ENCODE measurements at places on chromosomes 1 and 21. TPM values are rescaled to one million over a fixed set of nuclear protein-coding genes. Genes with fewer than 3 reads are reported as not detected.

- no peak for DNase-seq
Observed at GRCh38 chr1:101992821-101993575, 3.7 kb downstream of the OLFM3 start.

DNA sequence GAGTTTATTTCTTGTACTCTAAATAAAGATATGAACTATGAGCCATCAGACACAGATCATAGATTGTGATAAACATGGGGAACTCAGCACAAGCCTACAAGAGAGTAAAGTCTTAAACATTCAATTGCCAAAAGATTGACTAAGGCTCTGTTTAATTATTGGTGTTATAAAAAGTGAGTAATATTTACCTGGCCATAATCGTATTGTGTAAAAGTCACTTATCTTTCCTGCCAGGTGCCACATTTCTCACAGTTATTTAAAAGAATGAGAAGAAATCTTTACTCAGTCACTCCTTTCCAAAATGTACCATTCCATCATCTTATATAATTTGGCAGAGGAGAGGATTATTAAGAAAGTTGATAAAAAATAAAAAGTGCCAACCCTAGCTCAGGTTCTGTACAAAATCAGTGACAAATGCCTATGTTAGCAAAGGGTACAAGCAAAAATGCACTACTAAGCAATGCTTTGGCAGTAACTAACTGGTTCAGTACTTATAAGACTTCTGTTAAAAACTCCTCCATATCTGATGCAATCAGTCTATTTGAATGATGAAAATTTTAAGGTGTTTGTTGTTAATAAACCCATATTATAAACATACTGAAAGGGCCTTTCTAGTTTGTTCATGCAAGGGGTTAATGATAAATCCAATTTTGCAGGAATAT lies 5.8 kb upstream of the NR5A2 start:
- no peak for DNase-seq

- DNase-seq, result peak; percentile 81
Observed at GRCh38 chr1:51288578-51288977, 41.8 kb downstream of the TTC39A start.

DNA sequence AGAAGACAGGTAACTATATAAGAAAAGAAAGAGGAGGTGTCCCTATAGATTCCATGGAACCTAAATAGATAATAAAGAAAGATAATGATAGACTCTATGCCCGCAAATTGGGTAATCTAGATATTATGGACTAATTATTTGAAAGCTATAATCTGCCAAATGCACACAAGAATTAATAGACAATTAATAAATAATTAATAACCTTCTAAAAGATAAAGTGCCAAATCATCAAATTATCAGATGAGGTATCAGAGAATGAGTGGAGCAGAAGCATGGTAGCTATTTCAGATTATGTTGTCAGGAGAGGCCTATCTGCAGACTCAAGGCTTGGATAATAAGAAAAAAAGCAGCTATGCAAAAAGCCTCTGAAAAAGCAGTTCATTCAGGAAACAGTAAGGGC lies 1120.8 kb downstream of the PLA2G4A start:
- DNase-seq, result no peak

DNA sequence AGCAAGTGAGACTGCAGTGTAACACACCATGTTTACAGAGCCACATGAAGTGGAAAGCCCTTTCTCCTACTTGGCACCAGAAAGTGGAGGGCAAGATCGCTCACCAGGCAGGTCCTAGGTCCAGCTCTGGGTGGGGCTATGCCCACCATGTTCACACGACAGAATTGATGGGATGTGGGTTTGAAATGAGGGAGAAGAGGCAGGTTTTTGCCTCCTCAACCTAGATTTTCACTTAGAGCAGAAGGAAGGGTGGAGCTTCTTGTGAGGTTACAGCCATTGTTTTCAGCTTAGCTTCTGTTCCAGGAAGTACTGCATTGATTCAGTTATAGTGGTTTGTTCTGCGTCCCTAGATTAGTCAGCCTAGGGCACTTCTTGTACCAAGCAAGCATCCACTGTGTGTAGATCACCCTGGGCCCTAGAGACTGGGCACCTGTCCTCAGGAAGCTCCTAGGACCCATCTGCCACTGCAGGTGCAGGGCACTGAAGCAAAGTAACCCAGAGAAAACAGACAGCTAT lies 2.3 kb downstream of the CD53 start:
- no peak for DNase-seq

GRCh38 chr1:212124690-212125582 lies 89.4 kb downstream of the DTL start:
- DNase-seq, result peak; percentile 59

DNA sequence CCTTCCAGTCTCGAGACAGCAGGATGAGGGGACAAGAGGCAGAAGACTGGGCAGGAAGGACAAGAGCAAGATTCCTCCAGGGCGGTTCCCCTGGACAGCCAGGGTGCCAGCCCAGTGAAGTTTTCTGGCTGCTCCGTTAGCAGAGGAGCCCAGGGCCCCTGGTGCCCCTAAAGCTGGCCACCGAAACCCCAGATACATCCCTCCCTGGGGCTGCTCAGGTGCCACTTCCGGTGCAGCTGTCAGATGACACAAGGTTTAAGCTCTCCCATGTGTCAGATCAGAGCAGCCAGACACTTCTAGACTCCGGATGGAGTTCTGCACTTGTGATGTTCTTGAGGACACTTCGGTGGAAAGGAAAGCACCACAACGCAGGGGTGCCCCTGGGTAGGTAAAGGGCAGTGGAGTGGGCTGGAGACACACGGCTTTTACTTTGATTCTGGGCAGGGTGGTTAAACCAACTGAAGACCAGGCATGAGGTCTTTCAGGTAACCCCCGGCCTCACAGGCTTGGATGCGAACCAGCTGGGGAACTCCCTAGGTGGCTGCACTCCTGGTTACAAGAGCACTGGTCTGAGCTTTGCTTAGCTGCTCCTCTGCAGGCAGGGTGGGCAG lies 85.7 kb downstream of the ITPKB start:
- no peak for DNase-seq

DNA sequence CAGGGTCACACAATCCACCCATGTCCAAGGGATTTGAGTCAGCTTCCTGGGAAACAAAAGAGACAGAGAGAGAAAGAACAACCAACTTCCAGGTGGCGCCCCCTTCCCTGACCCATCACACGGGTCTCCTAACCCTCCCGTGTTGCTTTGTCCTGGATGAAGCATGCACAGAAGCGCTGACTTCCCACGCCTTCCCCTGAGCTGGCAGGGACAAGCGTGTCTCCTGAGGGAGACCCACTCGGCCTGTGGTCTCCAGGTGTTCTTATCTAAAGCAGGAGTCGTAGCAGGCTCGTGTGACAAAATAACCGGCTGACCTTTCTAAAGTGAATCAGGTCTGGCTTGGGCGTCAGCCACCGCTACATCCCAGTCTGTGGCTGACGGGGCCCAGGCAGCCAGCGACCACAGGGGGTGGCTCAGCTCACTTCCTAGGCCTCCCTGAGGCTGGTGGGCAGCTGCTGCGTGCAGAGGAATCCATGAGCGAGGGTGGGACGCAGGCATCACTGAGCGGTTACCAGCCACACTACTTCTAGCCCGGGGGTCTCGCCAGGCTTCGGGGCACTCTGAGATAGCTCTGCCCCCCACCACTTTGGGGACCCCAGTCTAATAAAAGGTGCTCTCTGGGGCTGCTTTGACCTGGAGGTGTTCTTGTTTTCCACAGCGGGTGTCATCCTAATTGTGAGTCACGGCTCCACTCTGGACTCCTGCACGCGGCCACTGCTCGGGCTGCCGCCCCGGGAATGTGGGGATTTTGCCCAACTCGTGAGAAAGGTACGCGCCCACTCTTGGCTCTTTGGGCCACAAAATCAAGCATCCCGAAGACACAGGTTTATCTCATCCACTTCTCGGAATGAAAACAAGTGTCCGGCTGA lies 40.4 kb downstream of the UBASH3A start:
- DNase-seq, result no peak

DNA sequence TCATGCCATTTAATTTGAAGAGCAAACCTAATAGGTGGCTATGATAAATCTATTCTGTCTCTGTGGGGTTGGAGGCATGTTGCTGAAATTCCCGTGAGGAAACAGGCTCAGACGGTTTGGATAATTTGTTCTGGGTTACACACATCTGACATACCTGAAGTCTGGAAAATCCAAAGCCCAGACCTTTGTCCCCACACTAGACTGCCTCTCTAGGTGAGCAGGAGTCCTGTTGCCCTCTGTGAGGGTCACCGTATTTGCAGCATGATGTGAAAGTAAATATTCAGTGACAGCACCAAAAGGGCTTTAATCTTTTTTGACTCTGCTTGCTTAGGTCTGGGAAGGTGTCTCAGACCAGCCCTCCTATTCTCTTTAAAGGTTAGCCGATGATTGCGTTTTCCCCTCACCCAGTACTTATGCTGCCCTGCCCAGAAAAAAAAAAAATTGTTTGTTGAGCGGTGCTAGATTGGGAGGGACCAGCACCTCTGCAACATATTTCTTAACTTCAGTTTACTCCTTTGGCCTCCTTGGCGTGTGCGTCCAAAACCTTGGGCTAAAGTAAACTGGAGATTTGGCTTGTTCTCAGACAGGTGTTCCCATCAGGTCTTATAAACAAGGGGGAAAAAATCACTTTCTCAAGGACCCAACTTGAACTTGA lies 67.0 kb downstream of the CACHD1 start:
- peak; percentile 82 for DNase-seq

DNA sequence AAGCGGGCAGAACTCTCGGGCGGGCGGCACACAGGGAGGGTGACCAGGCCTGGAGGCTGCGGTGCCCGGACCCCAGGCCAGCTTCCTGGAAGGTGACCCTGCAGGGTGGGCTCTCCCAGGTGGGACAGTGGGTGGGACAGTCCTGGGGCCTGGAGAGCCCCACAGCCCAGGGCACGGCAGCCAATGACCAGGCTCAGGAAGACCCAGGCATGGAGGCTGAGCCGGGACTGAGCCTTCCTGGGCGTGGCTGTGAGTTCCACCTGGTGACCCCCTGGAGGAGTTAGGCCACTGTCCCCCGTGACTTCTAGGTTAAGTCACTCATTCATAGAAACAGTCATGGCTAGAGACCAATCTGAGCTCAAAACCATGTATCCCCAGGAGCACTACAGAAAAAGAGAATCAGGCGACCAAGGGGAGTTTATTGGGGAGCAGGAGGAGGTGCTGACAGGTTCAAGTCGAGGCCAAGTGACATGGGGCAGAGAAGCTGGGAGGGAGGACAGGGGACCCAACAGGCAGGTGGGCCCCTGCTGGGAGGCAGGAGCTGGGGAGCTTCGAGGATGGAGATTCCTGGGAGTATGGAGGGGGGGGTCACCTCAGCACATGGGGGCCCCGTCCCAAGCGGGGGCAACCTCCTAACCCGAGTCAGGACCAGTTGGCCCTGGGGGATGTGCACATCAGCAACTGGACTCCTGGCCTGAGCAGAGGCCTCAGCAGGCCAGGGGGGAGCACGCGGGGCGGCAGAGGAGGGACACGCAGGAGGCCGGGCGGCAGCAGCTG lies 1.2 kb downstream of the KRTAP10-5 start:
- no peak for DNase-seq

DNA sequence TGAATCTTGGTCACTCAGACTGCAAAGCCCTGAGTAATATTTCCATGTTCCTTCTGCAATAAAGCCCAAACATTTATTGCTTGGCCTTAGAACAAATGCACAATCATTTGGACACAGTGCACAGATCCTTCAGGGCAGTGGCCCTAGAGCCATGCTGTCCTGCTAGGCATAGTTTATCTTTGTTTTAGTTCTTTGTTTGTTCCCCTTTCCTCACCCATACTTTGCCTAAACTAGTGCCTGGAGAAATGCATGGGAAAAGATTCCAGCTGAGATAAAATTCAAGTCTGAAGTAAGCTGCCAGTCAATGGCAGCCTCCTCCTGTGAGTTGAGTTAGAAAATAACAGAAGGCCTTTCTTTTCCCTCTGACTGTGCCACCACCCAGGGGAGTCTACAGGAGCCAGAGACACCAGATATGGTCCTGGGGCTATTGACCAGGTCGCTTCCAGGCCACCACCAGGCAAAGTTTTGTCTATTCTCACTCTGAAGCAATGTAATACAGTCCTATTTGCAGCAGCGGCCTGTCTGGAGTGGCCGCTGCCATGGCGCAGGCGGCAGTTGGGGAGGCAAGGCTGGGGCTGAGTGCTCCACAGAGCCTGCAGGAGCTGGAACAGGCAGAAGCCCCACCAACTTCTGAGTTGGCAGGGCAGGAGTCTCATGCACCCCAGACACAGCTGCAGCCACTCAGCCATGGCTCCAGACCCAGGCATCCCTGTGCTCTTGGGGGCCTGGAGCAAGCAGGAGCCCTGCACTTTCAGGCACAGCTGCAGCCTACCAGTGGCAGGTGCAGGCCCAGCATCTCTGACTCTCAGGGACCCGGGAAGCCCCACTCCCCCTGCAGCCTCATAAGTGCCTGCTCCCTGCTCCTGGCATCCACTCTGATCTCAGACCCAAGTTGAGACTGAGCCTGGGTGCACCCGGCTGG lies 258.6 kb downstream of the GPATCH2 start:
- no peak for DNase-seq

GRCh38 chr1:99062192-99062591 lies 57.5 kb upstream of the PLPPR5 start:
- DNase-seq, result no peak

DNA sequence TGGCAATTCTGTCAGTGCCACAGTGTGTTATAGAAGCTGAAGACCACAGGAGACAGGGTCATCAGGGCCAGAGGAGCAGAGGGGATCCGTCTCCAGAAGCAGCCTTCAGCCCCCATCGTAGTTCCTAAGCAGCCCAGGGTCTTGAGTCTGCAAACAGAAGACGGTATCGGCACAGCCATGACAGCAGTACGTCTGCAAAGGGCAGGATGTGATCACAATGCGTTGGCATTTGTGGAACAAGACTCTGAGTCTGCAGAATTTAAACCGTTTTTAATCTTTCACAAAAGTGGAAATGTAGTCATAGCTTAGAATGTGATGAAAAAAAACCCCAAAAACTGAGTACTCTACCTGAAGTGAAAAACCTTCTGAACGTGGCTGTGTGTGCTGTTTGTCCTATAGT lies 44.0 kb upstream of the SCCPDH start:
- peak; percentile 19 for DNase-seq

- DNase-seq, result no peak
Observed at GRCh38 chr21:34129039-34129891, 55.9 kb downstream of the MRPS6 start.

DNA sequence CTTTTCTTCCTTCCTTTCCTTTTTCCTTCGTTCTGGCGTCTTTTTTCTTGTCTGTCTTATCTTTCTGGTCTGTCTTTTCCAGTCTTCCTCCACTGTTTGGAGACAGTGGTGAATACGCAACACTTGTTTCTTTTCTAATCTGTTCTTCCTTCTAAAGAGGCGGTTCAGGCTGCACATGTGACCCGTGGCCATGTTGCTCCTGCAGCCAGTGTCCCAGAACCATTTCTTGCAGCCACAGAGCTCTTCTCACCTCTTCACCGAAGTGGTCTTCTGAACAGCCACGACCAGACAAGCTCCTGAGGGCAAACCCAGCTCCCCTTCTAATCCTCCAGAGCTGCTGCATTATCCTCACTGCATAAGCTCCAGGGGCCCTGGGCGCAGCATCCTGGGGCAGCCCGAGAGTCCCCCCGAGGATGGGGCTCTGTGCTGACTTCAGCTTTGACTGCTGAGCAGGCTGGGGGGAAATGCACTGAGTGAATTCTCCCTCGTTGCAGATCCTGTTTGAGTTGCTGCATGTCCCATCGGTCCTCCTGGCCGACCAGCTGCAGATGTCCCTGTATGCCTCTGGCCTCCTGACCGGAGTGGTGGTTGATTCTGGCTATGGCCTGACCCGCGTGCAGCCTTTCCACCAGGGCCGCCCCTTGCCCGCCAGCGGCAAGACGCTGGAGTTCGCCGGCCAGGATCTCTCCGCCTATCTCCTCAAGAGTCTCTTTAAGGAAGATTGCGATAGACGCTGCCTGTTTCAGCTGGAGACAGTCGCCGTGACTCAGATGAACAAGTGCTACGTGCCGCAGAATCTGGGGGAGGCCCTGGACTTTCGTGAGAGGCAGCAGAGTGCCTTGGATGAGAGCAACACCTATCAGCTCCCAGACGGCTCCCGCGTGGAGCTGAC lies 70.4 kb downstream of the ACTL8 start:
- DNase-seq, result peak; percentile 38

FAM110D gene
- total RNA-seq, result 0.28 TPM

BATF3 gene
- total RNA-seq, result 0.28 TPM

FCMR gene
- 1.3 TPM for total RNA-seq
